Frontal cortex (tissue), 4 donors: ENCODE measurements at places on chromosomes 2 and 18.

DNA sequence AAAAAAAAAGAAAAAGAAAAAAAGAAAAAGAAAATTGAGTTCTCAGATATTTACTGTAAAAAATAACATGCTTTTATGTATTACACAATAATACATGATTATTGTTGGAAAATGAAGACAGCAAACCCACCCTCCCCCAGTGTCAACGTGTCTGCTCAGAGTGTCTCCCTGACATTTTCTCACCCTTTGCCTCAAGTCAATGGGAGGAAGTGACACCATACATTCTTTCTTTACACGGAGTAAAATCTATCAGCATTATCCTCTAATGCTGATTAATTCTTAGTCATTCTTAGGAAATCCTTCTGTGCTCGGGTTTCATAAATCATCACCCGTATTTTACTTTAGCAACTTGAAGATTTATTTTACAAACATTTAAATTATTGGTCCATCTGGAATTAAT is 32.0 kb downstream of the CTAGE1 start:
- no peak for DNase-seq

GRCh38 chr2:27379836-27380625 is 503 bp downstream of the ZNF513 start:
- peak; percentile 78 for DNase-seq

DNA sequence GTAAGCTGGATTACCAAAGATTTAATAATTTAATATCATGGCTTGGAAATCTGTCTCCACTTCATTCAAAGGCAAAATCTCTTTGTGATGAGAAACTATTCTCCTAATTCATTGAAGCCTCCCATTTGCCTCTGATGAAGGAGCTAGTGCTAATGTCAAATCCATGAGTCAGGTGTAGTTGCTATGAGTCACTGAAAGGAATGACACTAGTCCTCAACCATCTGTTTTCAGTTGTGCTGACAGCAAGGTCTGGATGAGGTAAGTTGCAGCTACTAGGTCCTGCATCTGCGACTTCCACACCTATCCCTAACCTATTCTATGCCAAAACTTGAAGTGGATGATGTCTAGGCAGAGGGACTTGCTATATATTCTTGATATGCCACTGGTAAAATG is 324.0 kb upstream of the UBE2E3 start:
- DNase-seq = no peak

DNA sequence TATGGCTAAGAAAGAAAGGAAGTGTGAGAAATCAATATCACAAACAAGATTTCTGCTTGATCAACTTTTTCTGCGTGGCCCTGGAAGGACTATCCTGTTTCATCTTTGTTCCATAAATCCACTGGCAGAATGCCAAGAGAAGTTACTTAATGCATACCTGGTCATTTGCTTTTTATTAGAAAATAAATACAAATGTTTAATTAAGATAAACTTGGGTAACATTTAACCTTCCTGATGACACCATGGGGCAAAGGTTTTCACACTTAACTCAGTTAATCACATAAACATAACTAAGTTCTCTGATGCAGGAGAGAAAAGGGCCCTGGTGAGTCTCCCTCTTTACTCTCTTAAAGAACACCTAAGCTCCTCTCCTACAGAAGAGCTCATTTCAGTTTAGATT is 203.3 kb downstream of the AFF3 start:
- DNase-seq = no peak

DNA sequence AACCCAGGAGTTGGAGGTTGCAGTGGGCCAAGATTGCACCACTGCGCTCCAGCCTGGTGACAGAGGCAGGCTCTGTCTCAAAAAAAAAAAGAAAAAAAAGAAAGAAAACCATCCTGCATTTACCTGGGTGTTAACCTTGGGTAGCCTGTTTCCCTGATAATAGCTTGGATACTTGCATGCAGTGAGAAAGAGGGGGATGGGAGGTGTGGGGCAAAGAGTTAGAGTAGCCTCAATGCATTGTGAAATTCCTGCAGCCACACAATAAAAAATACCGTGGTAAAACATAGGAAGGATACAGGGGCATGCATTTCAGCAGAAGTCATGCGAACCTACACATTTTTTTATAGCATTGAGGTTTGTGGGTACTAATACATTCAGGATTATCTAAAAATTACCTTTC is 76.6 kb upstream of the ZNF516 start:
- DNase-seq = no peak

DNA sequence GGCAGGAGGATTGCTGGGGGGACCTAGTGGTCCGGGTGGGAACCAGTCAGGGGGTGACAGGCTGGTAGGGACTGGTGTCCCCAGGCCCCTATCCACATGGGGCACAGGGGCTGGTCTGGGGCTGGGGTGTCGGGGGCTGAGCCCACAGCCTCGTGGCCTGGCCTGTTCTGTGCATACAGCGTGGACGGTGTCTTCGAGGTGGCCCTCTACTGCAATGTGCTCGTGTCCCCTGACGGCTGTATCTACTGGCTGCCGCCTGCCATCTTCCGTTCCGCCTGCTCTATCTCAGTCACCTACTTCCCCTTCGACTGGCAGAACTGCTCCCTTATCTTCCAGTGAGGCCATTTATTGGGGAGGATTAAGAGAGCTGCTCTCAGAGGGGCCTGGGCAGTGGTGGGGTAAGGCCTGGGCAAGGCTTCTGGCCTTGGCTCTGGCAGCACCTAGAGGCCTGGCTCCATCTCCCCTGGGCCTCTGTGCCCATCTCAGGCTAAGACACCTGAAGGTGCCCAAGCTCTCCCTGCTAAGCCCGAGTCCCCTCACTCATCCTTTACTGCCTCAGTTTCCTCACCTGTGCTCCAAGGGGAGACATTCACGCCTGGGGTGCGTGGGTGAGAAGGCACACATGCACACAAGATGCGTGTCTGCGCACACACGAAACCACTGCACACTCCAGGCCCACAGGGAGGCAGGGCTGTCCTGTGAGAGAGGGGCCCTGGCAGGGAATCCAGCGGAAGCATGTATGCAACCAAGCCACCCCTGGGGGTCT is 1.9 kb downstream of the CHRNG start:
- no peak for DNase-seq

DNA sequence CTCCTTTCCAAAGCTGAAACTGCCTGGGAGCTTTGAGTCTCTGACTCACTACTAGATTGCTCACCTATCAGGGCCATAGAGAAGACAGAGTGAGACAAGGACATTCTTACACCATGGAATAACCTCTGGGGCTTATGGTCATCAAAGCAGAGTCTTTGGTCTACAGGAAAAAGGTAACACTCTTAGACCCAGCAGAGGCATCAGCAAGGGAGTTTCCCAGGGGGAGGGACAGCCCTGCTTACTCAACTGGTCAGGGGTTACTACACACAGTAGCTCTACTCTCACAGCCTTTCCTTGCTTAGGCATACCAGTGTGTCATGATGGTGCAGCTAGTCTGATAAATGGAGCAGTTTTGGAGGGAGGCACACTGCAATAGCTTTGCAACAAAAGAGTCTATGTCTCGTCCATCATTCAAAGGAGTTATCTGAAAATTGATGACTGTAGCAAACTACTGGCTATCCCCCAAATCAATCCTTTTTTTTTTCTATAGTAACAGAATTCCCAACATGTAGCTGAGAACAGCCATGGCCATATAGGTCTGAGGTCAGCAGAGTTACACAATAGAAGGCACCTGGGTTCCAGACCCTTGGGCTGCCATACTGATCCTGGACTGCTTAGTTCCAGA is 22.4 kb upstream of the CD28 start:
- no peak for DNase-seq

DNA sequence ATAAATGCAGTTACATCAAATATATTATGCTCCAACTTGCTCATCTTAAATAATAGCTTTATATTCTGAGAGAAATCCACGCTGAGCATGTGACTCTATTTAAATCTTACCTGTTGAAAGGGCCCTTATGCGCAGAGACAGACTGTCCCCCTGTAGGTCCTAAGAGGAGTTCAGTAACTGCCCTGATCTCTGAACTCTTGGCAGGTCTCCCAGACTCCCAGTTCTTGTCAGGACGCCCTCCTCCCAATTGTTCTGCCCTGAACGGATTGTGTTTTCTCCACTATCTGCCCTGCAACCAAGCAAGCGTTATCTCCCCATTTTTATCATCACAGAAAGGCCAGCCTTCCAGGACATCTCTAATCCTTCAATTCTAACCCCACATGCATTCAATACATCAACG is 954.6 kb downstream of the TSN start:
- DNase-seq = no peak

DNA sequence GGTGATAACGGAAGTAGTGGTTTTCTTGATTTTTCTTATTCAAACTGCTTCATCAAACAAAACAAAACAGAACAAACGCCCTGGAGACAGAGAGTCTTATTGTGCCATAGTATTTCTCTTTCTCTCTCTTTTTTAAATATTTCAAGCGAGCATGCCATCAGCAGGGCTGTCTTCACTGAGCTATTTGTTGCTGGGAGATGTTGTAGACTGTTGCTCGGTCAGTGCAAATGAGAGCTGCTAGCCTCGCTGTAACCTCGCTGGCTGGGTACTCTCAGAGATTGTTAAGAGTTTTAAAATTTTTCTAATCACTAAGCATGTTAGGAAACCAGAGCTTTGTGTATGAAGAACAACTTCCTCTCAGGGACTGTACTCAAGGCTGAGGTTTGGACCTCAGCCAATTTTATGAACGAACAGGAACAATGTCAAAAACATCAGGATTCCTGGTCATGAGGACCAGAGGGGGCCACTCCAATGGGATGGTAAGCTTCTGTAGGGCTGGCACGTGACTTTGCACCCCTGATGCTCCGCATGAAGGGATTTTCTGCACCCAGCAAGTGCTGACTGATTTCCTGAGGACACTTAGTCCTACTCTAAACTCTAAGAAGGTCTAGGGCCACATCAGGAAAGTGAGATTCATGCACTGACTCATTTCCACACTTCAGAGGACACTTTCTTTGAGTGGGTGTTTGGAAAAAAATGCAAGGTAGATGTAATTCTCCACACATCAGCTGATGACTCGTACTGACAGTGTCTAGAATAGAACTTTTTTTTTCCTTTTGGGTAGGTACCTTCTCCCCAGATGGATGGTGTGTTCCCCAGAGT is 59.8 kb upstream of the IL1R1 start:
- no peak for DNase-seq

DNA sequence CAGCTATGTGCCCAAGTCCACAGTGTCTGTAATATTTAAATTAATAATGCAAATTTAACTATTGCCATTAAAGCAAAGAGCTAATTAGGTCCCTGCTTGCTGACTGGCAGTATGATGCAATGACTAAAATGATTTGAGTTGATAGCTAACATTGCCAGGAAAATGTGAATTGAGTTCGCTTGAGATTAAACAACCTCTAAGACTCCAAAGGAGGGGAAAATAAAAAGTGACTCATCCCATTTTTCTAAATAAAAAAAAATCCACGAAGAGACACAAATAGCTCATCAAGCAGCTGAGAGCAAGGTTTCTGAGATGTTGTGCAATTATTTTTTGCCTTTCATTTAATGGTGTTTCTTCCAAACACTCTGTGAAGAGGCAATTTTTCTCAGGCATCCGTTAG is 413.0 kb downstream of the MTX2 start:
- DNase-seq = no peak

DNA sequence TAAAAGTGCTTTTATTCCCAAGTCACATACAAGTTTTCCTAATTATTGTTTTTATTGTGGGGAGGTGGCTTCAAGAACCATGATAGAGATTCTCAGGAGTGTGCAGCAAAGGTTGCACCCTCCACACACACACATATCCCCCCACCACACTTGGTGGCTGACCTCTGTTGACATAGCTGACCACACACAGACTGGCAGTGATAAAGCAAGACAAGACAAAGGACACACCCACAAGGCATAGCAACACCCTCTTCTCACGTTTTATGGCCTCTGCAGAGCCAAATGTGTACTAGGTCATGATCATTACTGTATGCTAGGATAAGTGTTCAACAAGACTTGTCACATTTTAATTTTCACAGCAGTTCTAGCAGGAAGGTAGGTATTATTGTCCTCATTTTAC is 143.0 kb upstream of the EPC2 start:
- no peak for DNase-seq

DNA sequence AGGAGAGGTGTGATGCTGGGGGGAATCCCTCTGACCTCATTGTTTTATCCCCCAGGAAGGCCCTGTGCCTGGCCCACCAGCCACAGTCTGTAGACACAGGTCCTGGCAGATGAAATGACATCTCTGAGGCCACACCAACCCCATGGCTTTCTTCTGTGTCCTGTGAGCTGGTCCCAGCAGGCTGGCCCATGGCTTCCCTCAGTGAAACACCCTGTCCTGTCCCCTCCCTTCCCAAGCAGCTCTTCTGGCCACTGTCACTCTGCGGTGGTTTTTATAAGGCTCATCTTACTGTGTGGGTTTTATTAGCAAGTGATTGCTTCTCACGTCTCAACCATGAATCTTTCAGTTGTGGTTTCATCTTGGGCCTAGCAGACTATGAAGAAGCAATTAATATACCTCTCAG is 102.8 kb upstream of the STPG4 start:
- no peak for DNase-seq

DNA sequence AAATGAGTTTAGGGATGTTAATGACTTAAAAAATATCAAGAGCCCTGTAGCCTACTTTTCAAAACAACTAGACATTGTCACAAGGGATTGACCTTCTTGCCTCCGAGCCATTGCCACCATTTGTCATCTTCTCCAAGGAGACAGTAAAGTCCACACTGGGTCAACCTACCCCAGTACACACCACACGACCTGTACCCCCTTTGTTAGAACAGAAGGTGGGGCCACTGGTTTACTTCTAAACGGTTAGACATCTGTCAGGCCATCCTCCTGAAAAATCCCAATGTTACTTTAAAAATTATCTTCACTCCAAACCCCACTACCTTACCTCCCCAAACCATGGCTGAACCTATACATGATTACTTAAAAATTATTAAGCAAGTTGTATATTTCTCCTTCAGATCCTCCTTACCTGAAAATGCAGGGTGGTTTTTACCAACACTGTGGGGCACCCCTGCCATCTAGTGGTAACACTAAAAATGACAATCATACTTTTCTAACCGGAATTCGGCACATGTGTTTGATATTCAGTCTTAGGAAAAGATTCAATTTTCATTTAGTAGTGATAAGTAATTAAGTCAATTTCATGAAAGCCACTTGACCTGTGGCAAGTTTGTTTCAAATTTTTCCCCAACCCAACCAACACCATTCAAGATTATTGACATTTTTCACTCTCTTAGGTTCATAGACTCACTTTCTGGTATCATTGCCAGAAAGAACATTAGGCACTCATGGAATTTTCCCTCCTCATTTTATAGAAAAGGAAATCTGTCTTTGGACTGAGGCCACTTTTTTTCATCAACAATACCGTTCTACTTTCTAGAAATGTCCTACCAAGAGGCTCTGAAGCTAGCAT is 265.3 kb upstream of the PKDCC start:
- no peak for DNase-seq

GRCh38 chr2:208643145-208643544 is 236.6 kb downstream of the PTH2R start:
- DNase-seq = no peak
